ENCODE measurements at places on chromosomes 12 and 14.

DNA sequence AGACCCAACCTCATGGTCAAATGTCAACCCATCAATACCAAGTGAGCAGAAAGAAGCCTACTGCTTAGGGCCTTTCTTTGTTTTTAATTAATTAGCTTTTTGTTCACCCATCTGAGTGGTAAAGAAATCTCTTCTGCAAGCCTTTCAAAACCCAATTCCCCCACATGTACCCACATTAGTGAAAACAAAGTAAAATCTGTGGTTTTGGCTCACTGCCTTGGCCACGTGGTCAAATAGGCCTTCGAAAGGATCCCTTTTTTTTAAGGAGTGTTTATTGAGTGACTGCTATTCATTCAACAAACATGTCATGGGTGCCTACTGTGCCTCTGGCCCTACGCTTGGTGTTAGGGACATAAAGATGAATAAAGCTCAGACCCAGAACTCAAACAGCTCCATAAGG, 160.1 kb downstream of the NUAK1 start:
- no peak overlapping the region for H3K4me3 ChIP-seq
- H3K4me1 ChIP-seq: no peaks in the 10 kb centered on the region
- no peak for DNase-seq
- no peaks in the 10 kb centered on the region for H3K36me3 ChIP-seq

GRCh38 chr14:99707921-99708320, 23.8 kb downstream of the CYP46A1 start:
- no peaks in the 10 kb centered on the region for H3K36me3 ChIP-seq
- no peak for DNase-seq
- no peak overlapping the region for H3K4me3 ChIP-seq

DNA sequence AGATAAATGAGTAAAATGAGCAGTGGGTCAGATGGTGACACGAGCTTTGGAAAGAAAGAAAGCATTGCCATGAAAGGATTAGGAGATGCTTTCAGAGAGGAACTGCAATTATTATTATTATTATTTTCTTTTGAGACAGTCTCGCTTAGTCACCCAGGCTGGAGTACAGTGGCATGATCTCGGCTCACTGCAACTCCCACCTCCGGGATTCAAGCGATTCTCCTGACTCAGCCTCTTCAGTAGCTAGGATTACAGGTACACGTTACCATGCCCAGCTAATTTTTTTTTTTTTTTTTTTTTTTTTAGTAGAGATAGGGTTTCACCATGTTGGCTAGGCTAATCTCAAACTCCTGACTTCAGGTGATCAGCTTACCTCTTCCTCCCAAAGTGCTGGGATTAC, 77.4 kb downstream of the ST8SIA1 start:
- H3K4me3 ChIP-seq: no peak overlapping the region
- no peak for DNase-seq
- no peak overlapping the region for H3K27ac ChIP-seq
- H3K4me1 ChIP-seq: peaks cover 5% of the 10 kb centered on the region
- no peaks in the 10 kb centered on the region for H3K27me3 ChIP-seq

GRCh38 chr12:108123402-108123801, 5.7 kb upstream of the WSCD2 start:
- DNase-seq: no peak
- no peaks in the 10 kb centered on the region for H3K36me3 ChIP-seq
- no peak overlapping the region for H3K4me3 ChIP-seq
- H3K27ac ChIP-seq: no peak overlapping the region
- H3K27me3 ChIP-seq: peaks cover 74% of the 10 kb centered on the region

DNA sequence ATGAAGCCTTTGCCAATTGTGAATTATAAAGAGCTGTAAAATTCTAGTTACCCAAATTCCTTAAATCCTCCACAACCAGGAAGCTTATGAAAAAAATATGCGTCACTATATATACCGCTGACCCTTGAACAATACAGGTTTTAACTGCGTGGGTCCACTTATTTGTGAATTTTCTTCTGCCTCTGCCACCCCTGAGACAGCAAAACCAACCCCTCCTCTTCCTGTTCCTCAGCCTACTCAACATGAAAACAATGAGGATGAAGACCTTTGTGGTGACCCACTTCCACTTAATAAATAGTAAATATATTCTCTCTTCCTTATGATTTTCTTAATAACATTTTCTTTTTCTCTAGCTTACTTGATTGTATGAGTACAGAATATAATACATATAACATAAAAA, 42.2 kb downstream of the CMKLR1 start:
- no peak overlapping the region for H3K4me3 ChIP-seq
- H3K27me3 ChIP-seq: no peaks in the 10 kb centered on the region
- DNase-seq: no peak
- H3K36me3 ChIP-seq: peaks cover 9% of the 10 kb centered on the region
- H3K27ac ChIP-seq: peak overlapping the region; percentile 35

- peaks cover 12% of the 10 kb centered on the region for H3K27me3 ChIP-seq
- no peak for DNase-seq
- H3K4me1 ChIP-seq: peaks cover 11% of the 10 kb centered on the region
- H3K36me3 ChIP-seq: no peaks in the 10 kb centered on the region
- H3K4me3 ChIP-seq: no peak overlapping the region
These were observed 110.8 kb downstream of the SEC23A start for GRCh38 chr14:38992067-38992844.

- peaks cover 5% of the 10 kb centered on the region for H3K36me3 ChIP-seq
- peaks cover 5% of the 10 kb centered on the region for H3K4me1 ChIP-seq
- DNase-seq: no peak
- no peak overlapping the region for H3K27ac ChIP-seq
These were observed 16.1 kb upstream of the P2RX7 start for GRCh38 chr12:121116318-121117225.

GRCh38 chr12:2092890-2093289, 40.1 kb downstream of the CACNA1C start:
- H3K27ac ChIP-seq: no peak overlapping the region
- DNase-seq: no peak
- peaks cover 5% of the 10 kb centered on the region for H3K4me1 ChIP-seq
- H3K27me3 ChIP-seq: peaks cover 46% of the 10 kb centered on the region

DNA sequence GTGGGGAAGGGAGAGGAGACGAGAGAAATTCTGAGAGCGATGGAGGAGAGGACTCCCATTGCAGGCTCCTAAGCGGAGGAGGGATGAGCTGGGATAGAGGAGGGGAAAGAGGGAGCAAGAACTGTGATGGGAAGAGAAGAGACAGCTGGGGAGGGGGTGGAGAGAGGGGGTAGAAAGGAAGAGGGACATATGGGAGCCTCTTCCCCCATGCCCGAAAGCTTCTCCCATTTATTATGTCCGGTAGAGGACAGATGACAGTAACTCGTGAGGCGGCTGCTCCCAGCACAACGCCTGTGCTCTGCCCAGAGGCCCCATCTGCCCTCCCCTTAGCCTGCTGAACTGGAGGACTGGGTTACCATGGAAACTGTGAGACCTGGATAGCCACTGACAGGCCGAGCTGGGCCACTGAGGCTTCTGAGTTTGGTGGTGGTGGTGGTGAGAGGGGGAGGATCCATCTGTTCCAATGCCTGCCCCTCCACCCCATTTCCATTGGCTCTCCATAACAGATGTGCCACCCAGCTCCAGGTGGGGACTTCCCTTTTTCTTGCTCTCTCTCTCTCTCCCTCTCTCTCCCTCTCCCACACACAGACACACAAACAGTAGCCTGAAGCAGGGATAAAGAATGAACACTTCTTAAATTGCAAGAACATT, 8.3 kb downstream of the CPNE6 start:
- peak overlapping the region; percentile 45 for H3K4me3 ChIP-seq
- peaks cover 23% of the 10 kb centered on the region for H3K4me1 ChIP-seq
- DNase-seq: no peak
- no peak overlapping the region for H3K27ac ChIP-seq
- H3K27me3 ChIP-seq: no peaks in the 10 kb centered on the region

DNA sequence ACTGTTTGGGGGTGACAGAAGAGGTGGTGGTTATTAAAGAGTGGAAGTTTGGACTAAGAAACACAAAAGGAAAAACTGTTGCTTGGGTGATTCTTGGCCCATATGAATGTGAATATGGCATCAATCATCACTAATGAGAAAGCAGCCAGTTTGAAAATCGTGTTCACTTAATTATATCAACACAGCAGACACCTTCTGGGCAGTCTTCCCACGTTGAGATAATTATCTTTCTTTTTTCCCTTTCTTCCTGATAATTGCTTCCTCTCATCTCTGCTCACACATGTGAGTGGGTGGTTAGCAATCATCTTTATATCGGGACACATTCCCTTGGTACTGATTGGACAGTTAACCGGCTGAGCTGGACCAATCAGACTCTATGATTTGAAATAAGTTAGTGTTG, 539.7 kb downstream of the AACS start:
- no peak overlapping the region for H3K4me3 ChIP-seq
- H3K27ac ChIP-seq: no peak overlapping the region
- H3K4me1 ChIP-seq: no peaks in the 10 kb centered on the region

- H3K27ac ChIP-seq: no peak overlapping the region
- peaks cover 12% of the 10 kb centered on the region for H3K4me1 ChIP-seq
- DNase-seq: no peak
- H3K36me3 ChIP-seq: peaks cover 16% of the 10 kb centered on the region
These were observed 4.5 kb upstream of the OAS2 start for GRCh38 chr12:112973818-112974231.

DNA sequence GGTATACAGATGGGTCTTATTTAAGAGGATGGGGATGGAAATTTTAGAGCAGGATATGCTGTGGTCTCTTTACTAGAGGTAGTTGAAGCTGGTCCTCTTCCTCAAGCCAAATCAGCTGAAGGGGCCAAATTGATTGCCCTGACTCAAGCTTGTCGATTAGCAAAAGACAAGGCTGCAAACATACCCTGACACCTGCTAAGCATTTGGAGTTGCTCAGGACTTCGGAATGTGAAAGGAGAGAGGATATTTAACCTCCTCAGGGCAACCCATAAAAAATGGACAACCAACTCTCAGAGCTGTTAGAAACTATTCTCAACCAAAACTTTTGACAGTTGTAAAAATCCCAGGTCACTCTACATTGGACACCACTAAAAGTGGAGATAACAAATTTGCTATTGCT, 15.6 kb downstream of the PTGDR start:
- H3K4me1 ChIP-seq: peaks cover 51% of the 10 kb centered on the region
- H3K27me3 ChIP-seq: no peaks in the 10 kb centered on the region
- peaks cover 9% of the 10 kb centered on the region for H3K36me3 ChIP-seq
- no peak overlapping the region for H3K27ac ChIP-seq

DNA sequence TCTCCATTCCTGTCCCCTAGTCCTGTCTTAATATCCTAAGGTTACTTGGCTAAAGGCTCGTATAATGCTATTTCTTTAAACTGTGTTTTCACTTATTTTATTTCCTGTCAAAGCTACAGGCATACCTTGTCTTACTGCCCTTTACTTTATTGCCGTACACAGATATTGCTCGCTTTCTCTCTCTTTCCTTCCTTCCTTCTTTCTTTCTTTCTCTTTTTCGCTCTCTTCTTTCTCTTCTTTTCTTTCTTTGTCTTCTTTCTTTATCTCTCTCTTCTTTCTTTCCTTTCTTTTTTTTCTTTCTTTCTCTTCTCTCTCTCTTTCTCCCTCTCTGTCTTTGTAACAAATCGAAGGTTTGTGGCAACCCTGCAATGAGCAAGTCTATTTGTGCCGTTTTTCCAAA, 123.9 kb upstream of the ARHGAP5 start:
- peaks cover 21% of the 10 kb centered on the region for H3K27me3 ChIP-seq
- H3K27ac ChIP-seq: no peak overlapping the region
- H3K4me3 ChIP-seq: no peak overlapping the region
- no peaks in the 10 kb centered on the region for H3K4me1 ChIP-seq
- peaks cover 1% of the 10 kb centered on the region for H3K36me3 ChIP-seq

DNA sequence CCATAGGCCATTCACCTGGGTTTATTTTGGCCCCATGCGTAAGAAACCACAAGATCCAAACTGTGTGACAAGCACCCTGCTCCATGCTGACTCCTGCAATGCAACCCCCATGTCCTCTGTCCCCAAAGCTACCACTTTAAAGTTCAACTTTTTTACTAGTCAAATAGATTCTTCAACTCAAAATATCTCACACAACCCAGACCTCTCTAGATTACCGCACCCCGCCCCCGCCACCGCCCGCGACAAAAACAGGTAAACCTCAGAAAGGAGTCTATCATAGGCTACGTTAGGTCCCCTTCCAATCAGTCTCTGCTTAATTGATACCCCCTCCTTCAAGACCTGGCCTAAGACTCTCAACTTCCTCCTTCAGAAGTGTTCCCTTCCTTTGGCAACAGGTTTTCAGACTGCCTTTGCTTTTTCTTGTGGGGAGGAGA, 2.2 kb downstream of the ZFP36L1 start:
- H3K36me3 ChIP-seq: peaks cover 87% of the 10 kb centered on the region
- H3K27me3 ChIP-seq: no peaks in the 10 kb centered on the region
- H3K4me3 ChIP-seq: peak overlapping the region; percentile 94
- H3K4me1 ChIP-seq: peaks cover 71% of the 10 kb centered on the region

DNA sequence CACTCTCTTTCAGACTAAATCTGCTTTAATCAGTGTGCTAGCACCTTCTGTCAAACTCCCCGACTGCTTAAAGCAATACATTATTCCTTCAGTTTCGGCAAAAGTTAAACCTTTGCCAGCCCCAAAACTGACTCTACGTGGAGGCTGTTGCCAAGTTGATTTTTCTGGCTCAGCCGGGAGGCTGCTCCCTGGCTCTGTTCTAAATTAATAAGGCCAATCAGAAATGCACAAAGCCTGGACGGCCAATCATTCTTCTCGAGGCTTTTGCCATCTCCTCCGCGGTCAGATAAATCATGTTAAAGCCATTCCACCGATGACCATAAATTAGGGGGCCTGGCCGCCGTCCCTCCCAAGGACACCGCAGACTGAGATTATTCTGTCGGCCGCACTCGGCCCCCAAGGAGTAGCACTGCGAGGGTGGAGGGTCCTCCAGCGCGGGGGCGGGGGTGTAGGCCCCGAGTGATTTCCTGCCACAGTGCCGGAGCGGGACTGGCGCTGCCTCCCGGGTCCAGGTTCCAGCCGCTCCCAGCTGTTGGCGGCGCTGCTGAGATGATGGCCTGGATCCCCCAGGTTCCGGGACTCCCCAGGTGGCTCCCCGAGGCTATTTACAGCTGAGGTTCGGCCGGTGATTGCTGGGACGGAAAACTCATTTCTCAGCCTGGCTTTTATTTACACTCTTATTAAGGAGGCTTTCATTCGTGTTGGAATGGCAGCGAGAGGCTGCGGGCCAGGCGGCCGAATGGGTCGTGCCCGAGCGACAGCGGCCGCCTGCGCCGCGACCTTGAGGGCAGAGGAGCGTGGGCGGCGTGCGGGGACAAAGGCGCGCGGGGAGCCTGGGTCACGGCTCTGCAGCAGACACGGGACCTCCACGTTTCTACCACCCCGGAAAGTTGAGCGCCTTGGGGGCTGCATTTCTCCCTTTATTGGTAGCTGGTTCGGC, 165.1 kb downstream of the MON2 start:
- H3K27ac ChIP-seq: no peak overlapping the region
- H3K36me3 ChIP-seq: peaks cover 2% of the 10 kb centered on the region
- H3K4me3 ChIP-seq: peak overlapping the region; percentile 76
- no peak for DNase-seq
- H3K27me3 ChIP-seq: peaks cover 80% of the 10 kb centered on the region

DNA sequence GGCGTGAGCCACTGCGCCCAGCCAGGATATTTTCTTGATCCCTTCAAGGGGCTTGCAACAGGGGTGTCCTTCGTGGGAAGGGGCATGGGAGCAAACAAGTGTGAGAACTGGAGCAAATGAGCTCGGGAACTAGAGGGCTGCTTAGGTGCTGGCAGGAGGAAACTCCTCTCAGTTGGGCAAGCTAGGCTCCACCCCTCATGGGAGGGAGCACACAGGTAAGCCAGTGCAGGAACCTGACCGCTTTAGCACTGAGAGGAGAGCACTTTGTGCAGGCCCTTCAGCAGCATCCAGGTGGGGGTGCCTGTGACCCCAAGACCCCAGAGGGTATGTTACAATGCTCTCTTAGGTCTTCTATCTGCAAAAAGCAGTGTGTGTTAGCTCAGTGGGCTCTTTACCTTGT, 755.4 kb upstream of the MDGA2 start:
- DNase-seq: no peak
- no peaks in the 10 kb centered on the region for H3K4me1 ChIP-seq
- no peak overlapping the region for H3K4me3 ChIP-seq
- no peak overlapping the region for H3K27ac ChIP-seq

- H3K27me3 ChIP-seq: no peaks in the 10 kb centered on the region
- no peaks in the 10 kb centered on the region for H3K36me3 ChIP-seq
- peaks cover 7% of the 10 kb centered on the region for H3K4me1 ChIP-seq
- no peak for DNase-seq
These were observed 341.1 kb downstream of the BTG1 start for GRCh38 chr12:91804533-91804932.

Measured in central memory CD8-positive, alpha-beta T cell (primary cell).